Osteocyte (in vitro differentiated cells): ENCODE measurements at places on chromosomes 12 and 14. TPM values are rescaled to one million over a fixed set of nuclear protein-coding genes. Genes with fewer than 3 reads are reported as not detected.

DNA sequence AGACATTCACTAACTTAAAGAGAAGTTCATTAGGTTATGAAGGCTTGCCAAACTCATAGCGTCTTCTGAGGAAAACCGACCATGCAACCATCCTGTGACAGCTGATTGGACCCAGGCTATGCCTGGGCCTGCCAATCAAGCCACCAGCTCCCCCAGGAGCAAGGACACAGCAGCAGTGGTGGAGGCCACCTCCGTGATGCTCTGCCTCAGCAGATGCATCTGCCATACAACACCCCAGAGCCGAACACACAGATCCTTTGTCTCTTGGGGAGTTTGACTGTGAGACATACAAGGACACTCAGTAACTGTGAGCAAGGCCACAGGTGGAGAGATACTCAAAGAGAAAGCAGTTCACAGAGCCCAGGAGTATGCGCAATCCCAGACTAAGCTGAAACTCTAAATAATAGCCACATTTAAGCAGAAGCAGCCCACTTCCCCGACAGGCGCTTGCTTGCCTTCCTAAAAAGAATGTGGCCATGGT is 10.0 kb upstream of the CNIH1 start:
- H3K27me3 ChIP-seq, result peaks cover 7% of the 10 kb centered on the region
- H3K4me1 ChIP-seq, result peaks cover 6% of the 10 kb centered on the region
- no peak overlapping the region for H3K4me3 ChIP-seq
- H3K36me3 ChIP-seq, result no peaks in the 10 kb centered on the region
- H3K27ac ChIP-seq, result no peak overlapping the region
- no peak for DNase-seq

DNA sequence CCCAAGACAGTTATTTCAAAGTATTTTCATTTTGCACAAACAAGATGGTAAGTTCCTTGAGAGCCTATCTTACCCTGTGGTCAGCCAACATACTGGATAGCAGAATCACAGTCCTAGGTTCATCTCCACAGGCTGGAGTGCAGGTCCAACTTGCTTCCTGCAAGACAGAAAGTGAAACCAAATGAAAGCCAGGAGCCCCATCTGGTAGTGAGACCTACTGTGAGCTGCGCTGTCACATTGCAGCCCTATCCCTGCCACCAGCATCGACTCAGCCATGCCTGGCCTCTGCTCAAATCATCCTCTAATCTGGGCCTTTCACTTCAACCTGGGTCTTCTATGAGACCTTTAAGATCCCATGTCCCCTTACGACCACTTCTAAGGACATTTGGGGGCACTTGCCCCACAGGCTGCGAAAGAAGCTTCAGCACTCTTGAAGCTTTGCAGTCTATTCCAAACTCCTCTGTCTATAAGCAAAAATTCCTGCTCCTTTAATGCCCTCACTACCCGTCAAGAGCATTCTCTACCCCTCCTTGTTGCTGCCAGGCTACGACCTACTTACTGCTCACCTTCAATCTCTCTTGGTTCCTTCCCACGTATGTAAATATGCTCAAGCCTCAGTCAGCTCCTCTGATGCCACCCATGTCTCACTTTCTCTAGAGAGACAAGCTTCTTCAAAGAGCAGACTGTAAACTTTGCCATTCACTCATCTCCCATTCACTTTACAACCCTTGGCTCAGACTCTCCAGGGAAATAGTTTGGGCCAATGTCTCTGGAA is 55.9 kb upstream of the TSPAN11 start:
- H3K27ac ChIP-seq, result no peak overlapping the region
- no peak overlapping the region for H3K4me3 ChIP-seq
- no peaks in the 10 kb centered on the region for H3K36me3 ChIP-seq
- peaks cover 55% of the 10 kb centered on the region for H3K27me3 ChIP-seq
- H3K4me1 ChIP-seq, result peaks cover 3% of the 10 kb centered on the region

- H3K27me3 ChIP-seq, result no peaks in the 10 kb centered on the region
- H3K27ac ChIP-seq, result peak overlapping the region; percentile 3
- H3K36me3 ChIP-seq, result no peaks in the 10 kb centered on the region
- H3K4me1 ChIP-seq, result peaks cover 22% of the 10 kb centered on the region
- DNase-seq, result peak; percentile 34
Measured at GRCh38 chr14:50085570-50086320, 30.6 kb downstream of the VCPKMT start.

- H3K36me3 ChIP-seq, result no peaks in the 10 kb centered on the region
Measured at GRCh38 chr12:86600664-86601231, 344.6 kb upstream of the MGAT4C start.

GRCh38 chr12:47766502-47767215 is 6.4 kb upstream of the SLC48A1 start:
- H3K27ac ChIP-seq, result no peak overlapping the region
- H3K4me1 ChIP-seq, result peaks cover 20% of the 10 kb centered on the region
- H3K4me3 ChIP-seq, result no peak overlapping the region
- no peaks in the 10 kb centered on the region for H3K36me3 ChIP-seq
- no peak for DNase-seq
- H3K27me3 ChIP-seq, result no peaks in the 10 kb centered on the region

Gene SH2B3
- 36.4 and 37.4 TPM in 2 replicates for total RNA-seq

GRCh38 chr12:105384916-105385535 is 54.5 kb downstream of the C12orf75 start:
- peaks cover 2% of the 10 kb centered on the region for H3K36me3 ChIP-seq
- H3K27me3 ChIP-seq, result no peaks in the 10 kb centered on the region
- H3K4me1 ChIP-seq, result no peaks in the 10 kb centered on the region
- no peak overlapping the region for H3K4me3 ChIP-seq
- no peak for DNase-seq

GRCh38 chr14:31692376-31692781 is 131.2 kb downstream of the NUBPL start:
- peaks cover 5% of the 10 kb centered on the region for H3K4me1 ChIP-seq
- DNase-seq, result no peak
- H3K27me3 ChIP-seq, result no peaks in the 10 kb centered on the region
- peak overlapping the region; percentile 9 for H3K27ac ChIP-seq
- no peak overlapping the region for H3K4me3 ChIP-seq

Gene RIC8B
- 15.0 and 17.0 TPM in 2 replicates for total RNA-seq

DNA sequence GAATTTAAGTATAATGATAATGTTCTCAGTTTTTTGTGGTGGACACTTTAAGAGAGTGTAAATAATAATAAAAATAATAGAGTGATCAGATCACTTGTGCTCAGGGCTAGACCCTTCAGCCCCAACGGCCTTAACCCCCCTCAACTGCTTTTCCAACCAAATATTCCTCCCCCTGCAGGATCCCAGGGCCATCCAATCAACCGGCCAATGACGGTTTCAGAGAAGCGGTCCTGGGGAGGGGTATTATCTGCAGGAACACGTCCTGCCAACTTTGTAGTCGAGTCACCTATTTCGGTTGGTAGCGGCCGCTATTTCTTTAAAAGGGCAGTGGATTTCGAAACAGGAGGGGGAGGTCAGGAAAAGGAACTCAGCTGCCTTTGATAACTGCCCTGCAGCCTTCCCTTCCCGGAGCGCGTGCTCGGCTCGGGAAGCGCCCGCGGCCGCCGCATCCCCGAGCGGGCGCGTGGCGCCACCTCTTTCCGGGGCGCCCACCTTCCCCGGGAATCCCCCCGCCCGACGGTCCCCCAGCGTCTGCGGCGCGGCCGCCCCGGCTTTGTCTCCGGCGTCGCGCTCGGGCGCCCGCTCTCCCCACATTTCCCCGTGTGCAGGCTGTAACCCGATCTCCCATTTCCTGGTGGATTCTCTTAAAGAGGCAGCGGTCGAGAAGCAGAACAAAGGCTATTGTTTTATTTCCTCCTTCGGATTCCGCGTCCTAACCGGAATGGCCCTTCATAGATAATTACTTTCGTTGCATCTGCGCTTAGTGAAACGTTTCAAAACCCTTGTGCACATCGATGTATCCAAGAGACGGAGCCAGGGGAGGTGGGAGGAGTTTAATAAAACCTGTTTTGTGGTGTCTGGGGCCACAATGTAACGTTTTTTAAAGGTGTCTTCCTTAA is 711 bp upstream of the ETV6 start:
- H3K4me1 ChIP-seq, result peaks cover 26% of the 10 kb centered on the region
- no peaks in the 10 kb centered on the region for H3K36me3 ChIP-seq
- peak overlapping the region; percentile 97 for H3K27ac ChIP-seq

DNA sequence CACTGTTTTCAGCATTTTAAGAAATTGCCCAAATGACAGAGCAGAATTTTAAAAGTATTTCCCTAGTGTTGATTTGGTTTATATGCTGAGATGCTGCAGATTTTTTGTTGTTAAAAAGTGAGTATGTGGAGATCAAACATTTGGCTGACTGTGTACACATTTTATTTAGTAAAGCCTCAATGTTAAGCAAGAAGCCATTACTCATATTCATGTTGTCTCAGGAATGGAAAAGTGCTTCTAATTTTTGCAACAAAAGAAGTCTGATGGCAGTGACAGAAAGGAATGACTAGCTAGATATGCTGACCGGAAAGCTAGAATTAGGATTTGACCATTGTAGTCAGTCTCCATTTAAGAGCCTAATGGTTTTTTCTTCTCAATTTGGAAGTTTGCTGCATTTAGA is 22.5 kb downstream of the SLC38A6 start:
- peaks cover 7% of the 10 kb centered on the region for H3K4me1 ChIP-seq
- H3K27me3 ChIP-seq, result no peaks in the 10 kb centered on the region
- no peak for DNase-seq
- no peak overlapping the region for H3K4me3 ChIP-seq
- H3K27ac ChIP-seq, result peak overlapping the region; percentile 29

GRCh38 chr12:92437452-92437851 is 265.3 kb upstream of the PLEKHG7 start:
- no peak for DNase-seq
- H3K36me3 ChIP-seq, result no peaks in the 10 kb centered on the region
- H3K27ac ChIP-seq, result no peak overlapping the region
- H3K4me1 ChIP-seq, result peaks cover 16% of the 10 kb centered on the region
- no peak overlapping the region for H3K4me3 ChIP-seq
- H3K27me3 ChIP-seq, result no peaks in the 10 kb centered on the region

- no peaks in the 10 kb centered on the region for H3K36me3 ChIP-seq
- DNase-seq, result no peak
- H3K4me1 ChIP-seq, result no peaks in the 10 kb centered on the region
Measured at GRCh38 chr14:36683083-36683724, 21.5 kb downstream of the PAX9 start.

DNA sequence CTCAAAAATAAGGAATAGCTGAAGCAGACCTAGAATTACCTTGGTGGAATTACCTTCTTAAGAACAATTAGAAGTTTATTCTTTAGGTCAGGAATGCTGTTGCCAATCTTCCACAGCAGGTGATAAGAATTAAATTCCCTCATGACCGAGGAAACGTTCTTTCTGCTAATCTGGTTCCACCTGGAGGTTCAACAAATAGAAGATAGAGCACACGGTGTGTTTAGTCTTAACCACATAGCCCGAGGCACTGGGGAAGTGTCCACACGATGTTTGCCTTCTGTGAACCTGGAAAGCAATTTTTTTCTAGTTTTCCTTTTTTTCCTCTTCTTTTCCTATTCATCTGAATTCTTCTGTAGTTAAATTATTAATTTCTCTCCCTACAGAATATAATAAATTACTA is 906.9 kb downstream of the NRXN3 start:
- DNase-seq, result no peak
- peaks cover 24% of the 10 kb centered on the region for H3K27me3 ChIP-seq
- H3K4me3 ChIP-seq, result no peak overlapping the region
- H3K27ac ChIP-seq, result no peak overlapping the region
- H3K36me3 ChIP-seq, result no peaks in the 10 kb centered on the region

- H3K4me1 ChIP-seq, result no peaks in the 10 kb centered on the region
- H3K27ac ChIP-seq, result no peak overlapping the region
- H3K36me3 ChIP-seq, result peaks cover 40% of the 10 kb centered on the region
- no peak for DNase-seq
Measured at GRCh38 chr14:31312934-31313333, 105.3 kb upstream of the HECTD1 start.

Gene PLEKHD1
- total RNA-seq, result 0.08 and 0.10 TPM in 2 replicates

Gene DAO
- total RNA-seq, result not detected in 2 replicates

GRCh38 chr12:102946042-102946441 is 11.4 kb upstream of the ASCL1 start:
- no peak for DNase-seq
- H3K27me3 ChIP-seq, result peaks cover 30% of the 10 kb centered on the region
- no peak overlapping the region for H3K27ac ChIP-seq
- H3K4me1 ChIP-seq, result no peaks in the 10 kb centered on the region
- H3K36me3 ChIP-seq, result no peaks in the 10 kb centered on the region

GRCh38 chr12:15151161-15152091 is 69.8 kb downstream of the RERG start:
- DNase-seq, result no peak
- peak overlapping the region; percentile 12 for H3K4me3 ChIP-seq
- peaks cover 3% of the 10 kb centered on the region for H3K36me3 ChIP-seq
- H3K27ac ChIP-seq, result peak overlapping the region; percentile 98

GRCh38 chr12:1443421-1444141 is 150.8 kb downstream of the FBXL14 start:
- H3K27me3 ChIP-seq, result no peaks in the 10 kb centered on the region
- peak overlapping the region; percentile 34 for H3K4me3 ChIP-seq
- no peak for DNase-seq
- peaks cover 8% of the 10 kb centered on the region for H3K36me3 ChIP-seq
- peaks cover 19% of the 10 kb centered on the region for H3K4me1 ChIP-seq

GRCh38 chr12:57166971-57167371 is 19.6 kb upstream of the LRP1-AS start:
- no peak overlapping the region for H3K27ac ChIP-seq
- H3K4me1 ChIP-seq, result peaks cover 16% of the 10 kb centered on the region
- no peak overlapping the region for H3K4me3 ChIP-seq

GRCh38 chr14:64118892-64119291 is 175.3 kb downstream of the ESR2 start:
- peaks cover 10% of the 10 kb centered on the region for H3K36me3 ChIP-seq
- no peak overlapping the region for H3K27ac ChIP-seq
- H3K4me3 ChIP-seq, result no peak overlapping the region

DNA sequence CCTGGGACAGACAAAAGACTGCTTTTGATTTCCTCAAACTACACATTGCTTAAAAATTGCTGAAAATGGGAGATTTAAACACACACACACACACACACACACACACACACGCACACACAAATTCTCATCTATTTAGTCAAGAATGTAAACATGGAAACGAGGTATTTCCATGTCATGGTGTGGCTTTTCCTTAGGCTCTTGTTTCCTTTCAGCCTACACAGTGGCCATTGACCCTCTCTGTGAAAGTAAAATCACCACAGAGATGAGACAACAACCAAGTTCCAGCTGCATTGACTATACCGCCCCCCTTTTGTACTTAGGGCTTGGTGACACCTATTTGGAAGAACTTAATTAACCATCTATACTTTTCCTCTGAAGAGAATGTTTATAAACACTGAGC is 41.9 kb downstream of the TTC8 start:
- peaks cover 5% of the 10 kb centered on the region for H3K4me1 ChIP-seq
- H3K36me3 ChIP-seq, result peaks cover 30% of the 10 kb centered on the region
- DNase-seq, result no peak
- H3K27ac ChIP-seq, result no peak overlapping the region

GRCh38 chr12:98343002-98343567 is 172.3 kb upstream of the TMPO start:
- no peaks in the 10 kb centered on the region for H3K4me1 ChIP-seq
- no peaks in the 10 kb centered on the region for H3K36me3 ChIP-seq
- no peak overlapping the region for H3K27ac ChIP-seq
- DNase-seq, result no peak

Gene MIP
- not detected in 2 replicates for total RNA-seq

GRCh38 chr12:25184132-25184531 is 10.8 kb downstream of the DNAI7 start:
- no peak for DNase-seq
- H3K27me3 ChIP-seq, result no peaks in the 10 kb centered on the region
- H3K36me3 ChIP-seq, result peaks cover 3% of the 10 kb centered on the region
- no peak overlapping the region for H3K4me3 ChIP-seq
